Stimulated activated CD4-positive, alpha-beta T cell treated with anti-CD3 and anti-CD28 coated beads, Interleukin-2, amount 100 ng/mL, for 48 hours (primary cell): ENCODE measurements at places on chromosomes 7 and 10.

GRCh38 chr10:18659125-18659818 lies at the start of gene ARL5B:
Gene ARL5B, plus strand, starts transcription at chr10:18659431. Its CDS starts 207 bp downstream, at chr10:18659638.
- DNase-seq: peak; percentile 88

- DNase-seq: no peak
These were observed 258.1 kb upstream of the GRB10 start for GRCh38 chr7:51040787-51041186.

DNA sequence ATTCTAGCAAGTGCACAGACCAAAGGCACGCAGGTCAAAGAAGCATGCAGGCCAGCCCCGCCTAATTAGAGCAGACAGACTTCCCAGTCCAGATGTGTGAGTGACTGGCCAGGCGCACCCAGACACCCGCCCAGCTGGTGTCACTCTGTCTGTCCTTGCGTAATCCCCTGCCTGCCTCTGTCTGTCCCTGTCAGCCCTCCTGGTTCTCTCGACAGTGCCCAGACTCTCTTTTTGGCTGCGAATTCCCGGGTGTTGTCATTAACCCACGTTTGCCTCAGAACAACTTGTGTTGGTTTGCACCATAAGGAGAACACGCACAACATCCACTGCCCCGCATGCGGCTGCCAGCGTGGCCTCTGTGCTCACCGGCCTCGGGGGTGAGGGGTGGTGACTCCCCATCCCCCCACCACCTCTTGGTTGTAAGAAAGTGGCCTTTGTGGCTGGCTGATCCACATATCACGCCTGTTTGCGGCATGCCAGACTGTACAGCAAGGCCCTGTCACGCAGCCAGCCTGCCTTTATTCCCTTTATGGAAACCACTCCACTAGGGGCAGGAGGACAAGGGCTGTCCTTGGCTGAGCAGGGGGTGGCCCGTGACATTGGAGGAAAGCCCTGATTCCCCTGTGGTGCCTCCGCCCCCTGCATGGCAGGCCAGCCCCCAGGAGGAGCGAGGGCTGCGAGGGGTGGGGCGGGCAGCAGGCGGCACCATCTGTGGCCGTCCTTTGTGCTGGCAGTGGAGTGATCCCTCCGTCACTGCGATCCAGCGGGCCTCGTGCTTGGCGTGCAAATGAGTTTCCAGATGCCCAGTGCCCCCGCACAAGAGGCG lies 72.8 kb upstream of the PPIF start:
- no peak for DNase-seq

DNA sequence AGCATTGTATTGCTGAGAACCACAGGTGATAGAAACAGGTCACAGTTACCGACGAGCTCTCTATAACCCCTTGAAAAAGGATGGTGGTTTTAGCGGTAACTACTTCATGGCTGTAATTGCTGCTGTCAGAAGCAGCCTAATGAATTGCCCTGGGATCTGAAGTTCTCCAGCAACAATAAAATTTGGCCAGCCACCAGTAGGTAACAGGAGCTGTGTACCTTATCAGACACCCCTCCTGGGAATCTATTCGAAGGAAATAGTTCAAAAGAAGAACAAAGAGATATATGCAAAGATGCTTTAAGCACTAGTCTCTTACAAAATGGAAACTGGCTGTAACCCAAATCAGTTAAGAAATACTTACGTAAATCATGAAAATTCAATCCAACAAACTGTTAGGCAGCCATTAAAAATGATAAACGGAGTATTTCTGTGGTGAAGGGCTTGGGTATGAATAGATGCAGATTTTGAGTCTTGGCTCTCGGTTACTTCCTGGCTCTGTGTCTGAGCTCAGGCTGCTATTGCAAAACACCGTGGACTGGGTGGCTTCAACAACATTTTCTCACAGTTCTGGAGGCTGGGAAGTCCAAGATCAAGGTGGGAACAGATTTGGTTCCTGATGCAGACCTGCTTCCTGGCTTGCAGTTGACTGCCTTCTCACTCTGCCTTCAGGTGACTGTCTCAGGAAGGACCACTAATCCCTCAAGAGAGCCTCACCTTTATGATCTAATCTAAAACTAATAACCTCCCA lies 1.6 kb downstream of the MSRB2 start:
- DNase-seq: no peak

GRCh38 chr10:83612746-83613145 lies 526.6 kb upstream of the GHITM start:
- DNase-seq: no peak

DNA sequence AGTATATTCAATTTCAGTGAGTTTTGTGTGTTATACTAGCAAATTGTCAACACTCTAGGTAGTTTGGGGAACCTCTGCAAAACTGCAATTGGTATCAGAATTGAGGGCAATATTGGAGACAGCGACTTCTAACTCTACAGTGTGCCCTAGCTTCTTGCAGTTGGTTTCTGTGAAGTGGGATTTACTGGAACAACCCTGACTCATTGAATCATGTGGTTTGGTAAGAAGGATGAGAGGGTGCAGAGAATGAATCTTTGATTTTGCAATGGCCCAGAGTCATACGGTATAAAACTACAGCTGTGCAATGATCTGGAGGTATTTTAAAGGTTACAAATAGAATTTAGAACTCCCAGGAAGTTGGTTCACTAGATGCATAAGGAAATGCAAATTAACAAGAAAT lies 129.1 kb upstream of the PPP1R3A start:
- no peak for DNase-seq

DNA sequence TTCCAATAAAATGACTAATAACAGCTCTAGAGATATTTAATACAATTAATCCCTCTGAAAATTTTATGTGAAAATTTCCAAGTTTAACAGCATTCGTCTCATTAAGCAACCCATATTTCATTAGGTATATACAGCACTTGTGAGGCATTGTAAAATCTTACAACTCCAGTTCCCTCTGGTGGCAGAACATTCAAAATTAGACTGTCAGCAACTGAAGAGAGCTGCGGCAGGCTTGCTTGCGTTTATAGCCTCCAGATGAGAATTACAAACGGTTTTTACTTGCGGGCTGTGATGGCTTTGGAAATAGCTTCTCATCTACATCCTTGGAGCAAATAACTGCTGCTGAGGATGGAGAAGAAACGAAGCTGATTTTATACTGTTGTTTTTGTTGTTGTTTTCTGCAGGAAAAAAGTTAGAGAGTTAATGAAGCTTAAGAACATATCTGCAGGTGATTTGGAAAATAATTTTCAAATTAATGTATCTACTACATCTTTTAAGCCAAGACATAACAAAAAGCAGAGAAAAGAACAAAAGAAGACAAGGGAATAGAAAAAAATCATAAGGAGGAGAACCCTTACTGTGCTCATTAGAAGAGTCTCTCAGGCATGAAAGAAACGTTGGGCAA lies 171.3 kb downstream of the MAGI2 start:
- no peak for DNase-seq

DNA sequence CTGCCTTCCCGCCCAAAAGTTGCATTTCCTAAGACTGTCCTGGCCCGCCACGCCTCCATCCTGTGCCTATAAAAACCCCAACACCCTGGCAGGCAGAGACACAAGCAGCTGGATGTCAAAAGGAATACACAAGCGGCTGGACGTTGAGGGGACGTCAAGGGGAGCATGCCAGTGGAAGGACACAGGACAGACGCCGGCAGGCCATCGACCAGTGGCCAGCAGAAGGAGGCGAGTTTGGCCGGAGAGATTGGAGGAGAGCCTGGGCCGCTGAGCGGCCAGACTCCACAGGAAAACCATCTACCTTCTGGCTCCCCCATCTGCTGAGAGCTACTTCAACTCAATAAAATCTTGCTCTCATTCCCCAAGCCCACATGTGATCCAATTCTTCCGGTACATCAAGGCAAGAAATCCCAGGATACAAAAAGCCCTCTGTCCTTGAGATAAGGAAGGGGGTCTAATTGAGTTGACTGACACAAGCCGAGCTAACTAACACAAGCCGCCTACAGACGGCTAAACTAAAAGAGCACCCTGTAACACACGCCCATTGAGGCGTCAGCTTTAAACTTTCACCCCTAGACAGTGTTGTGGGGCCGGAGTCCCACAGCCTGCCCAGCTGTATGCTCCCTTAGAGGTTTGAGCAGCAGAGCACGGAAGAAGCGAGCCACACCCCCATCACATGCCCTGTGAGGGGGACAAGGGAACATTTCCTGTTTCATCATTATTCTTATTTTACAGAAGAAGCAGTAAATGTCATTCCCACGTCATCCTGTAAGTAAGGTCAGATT lies 150.3 kb upstream of the PHYHIPL start:
- DNase-seq: no peak

DNA sequence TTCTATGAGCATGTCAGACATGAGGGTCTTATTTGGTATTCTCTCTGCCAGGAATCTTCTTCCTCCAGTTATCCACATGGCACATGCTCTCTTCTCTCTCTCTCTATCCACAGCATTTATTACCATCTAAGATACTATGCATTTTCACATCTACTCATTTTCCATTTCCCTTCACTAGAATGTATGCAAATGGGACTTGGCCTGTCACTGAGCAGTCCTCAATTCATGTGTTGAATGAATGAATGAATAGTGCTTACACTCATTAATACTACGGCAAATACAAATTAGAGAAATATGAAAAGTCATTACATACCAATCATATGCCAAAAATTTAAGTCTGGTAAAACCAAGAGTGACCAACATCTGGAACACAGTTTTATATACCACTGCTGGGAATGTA lies 34.0 kb downstream of the COA1 start:
- DNase-seq: no peak

- DNase-seq: no peak
These were observed 30.9 kb downstream of the TCF7L2 start for GRCh38 chr10:112980937-112981336.

GRCh38 chr10:15824498-15824897 lies 35.8 kb downstream of the MINDY3 start:
- no peak for DNase-seq

- no peak for DNase-seq
These were observed 261.1 kb upstream of the CSTF2T start for GRCh38 chr10:51960494-51960895.

DNA sequence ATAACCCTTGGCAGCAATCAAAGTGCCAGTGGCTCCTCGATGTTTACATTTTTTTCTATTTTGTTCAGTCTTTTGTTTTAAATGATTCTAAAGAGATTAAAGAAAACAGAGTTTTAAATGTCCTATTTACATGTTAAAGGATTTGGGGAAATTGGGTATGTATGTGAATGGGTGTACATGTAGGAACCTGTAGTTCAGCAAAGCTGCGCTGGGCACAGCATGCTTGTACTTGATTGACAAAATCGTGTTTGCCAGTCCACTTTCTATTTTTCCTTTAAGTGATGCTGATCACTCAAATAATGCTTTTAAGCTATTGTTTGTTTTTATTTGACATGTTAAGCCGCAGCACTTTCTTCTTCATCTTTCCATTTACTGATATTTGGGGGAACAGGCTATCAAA lies 40.9 kb downstream of the FHIP2A start:
- DNase-seq: no peak

DNA sequence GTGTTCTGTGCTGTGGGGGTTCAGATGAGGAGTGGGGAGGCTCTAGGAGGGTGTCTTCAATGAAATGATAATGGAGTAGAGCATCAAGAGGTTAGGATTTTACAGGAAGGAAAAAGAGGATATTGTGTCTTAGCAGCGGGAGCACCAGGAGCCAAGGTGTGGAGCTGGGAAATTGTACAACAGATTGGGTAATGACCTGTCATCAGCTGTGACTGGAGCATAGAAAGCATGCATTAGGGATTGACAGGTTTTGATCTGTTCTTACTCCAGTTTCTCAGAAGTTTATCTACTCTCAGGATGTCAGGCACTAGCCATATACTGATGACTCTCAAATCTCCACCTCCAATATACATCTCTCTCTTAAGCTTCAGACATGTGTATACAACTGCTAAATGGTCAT lies 196.9 kb downstream of the ARHGAP12 start:
- no peak for DNase-seq

DNA sequence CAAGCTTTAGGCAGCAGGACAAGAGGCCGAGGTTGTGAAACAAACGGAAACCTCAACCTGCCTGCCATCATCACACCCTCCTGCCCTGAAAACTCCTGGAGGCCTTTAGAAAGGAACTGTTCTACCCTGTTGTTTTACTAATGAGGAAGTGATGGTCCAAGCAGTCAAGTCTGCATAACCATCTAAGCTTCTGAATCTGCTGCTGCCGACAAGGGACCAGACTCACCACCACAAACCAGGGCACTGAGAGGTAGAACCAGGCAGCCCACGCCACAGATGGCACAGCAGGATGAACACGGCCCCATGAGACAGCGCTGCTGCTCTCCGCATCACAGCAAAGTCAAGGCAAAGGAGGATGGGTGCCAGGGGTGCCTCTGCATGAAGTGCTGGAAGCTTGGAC lies 209.4 kb downstream of the CELF2 start:
- no peak for DNase-seq

GRCh38 chr7:84389242-84389641 lies 194.7 kb upstream of the SEMA3A start:
- no peak for DNase-seq

DNA sequence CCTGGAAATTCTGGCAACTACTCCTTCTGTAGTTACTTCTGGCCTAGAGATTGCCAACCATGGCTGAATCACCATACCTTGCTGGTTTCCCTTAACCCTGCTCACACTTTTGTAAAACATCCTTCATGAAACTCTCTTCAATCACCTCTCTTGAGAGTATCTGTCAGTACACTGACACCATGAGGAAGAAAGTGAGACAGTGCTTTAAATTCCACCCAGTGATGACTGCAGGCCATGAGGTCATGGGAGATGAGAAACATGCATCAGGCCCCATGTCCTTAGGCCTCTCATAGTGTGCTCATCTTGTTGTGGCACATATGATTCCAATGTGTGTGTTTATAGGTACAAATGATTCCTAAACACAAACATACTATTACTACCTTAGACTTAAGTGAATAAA lies 24.6 kb upstream of the NAMPT start:
- no peak for DNase-seq

DNA sequence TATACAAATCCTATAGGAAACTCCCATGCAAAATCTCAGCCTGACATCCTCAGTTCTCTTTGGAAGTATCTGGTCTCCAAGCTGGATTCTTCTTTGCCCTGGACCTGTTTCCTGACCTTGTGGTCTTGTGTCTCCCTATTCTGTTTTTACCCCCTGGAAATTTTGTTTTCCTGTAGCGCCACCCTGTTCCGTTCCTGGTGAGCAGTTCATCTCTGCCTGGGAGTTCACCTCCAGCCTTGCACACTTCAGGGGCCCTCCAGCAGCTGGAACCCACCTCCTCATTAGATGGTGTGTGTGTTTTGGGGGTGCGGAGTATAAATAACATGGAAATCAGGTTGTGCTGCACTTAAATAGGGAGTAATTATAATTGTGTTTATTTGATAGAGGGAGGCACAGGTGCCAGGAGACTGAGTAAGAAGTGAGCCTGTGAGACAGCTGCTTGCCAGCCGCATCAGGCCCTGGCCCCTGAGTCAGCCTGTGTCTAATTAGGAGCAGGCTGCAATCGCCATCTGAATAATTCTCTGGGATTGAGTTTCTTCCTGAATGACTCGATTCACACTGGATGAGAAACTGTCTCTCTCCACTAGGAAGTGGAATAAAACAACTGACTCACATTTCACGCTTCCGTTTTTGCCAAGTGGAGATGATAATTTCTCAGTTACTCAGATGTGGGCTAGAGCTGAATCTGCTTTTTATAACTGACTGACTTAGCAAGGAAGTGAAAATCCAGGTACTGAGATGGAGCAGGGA lies 69.4 kb upstream of the HECTD2 start:
- DNase-seq: no peak

GRCh38 chr7:117870448-117871130 lies 2.7 kb downstream of the CTTNBP2 start:
- no peak for DNase-seq

GRCh38 chr10:29622382-29622922 lies 12.3 kb downstream of the SVIL start:
- DNase-seq: no peak

GRCh38 chr7:144903201-144903600 lies 67.3 kb upstream of the TPK1 start:
- DNase-seq: no peak

- no peak for DNase-seq
These were observed 56.3 kb downstream of the GRID1 start for GRCh38 chr10:86310291-86310690.
